ENCODE measurements at places on chromosomes 2 and 18. TPM values are rescaled to one million over a fixed set of nuclear protein-coding genes. Genes with fewer than 3 reads are reported as not detected.

DNA sequence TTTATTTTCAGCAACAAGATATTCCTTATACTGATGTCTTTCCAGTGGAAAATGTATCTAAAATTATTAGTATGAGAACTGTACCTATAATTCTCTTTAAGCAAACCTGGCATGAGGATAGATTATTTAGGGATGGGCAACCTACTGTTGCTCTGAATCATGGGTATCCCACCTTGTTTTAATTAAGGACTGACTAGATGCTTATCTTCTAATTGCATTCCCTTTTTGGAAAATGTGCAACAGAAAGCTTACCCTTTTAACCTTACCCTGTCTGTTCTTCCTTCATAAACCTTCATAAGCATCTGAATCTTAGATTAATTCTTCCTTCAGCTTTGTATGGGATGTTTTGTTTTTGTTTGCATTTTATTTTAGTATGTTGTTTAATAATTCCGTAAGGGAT is 110.3 kb downstream of the TAF4B start:
- DNase-seq: no peak

DNA sequence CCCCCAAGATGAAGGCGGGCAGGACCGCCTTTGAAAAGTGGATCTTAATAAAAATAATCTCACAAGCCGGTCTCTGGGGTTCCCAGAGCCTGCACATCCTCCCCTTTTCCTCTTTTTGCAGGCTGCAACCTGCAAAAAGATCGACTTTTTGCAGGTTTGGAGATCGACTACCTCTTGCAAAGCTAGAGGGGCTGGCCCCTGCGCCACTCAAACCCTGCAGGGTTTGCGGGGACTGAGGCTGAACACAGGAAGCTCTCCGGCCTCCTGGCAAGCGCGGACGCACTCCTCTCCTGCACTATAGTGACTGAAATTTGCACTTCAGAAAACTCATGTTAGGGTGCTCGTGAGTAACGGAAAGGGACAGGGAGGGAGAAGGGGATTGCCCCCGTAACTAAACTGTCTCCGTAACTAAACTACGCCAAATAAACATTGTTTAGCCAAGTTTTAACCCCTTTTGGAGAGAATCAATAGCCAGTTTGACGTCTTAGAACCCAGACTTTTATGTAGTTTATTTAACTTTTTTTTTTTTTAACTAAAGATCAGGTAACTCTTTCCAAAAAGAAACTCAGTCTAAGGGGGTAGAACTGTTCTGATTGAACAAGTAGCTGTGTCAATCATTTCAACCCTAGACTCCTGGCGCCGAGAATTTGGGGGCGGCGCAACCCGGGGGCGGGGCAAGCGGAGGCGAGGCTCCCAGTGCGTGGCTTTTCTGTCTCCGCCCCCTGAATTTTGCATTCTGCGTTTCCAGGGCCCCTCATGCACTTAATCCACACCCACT is 2.5 kb downstream of the IGFBP5 start:
- peak; percentile 89 for DNase-seq

DNA sequence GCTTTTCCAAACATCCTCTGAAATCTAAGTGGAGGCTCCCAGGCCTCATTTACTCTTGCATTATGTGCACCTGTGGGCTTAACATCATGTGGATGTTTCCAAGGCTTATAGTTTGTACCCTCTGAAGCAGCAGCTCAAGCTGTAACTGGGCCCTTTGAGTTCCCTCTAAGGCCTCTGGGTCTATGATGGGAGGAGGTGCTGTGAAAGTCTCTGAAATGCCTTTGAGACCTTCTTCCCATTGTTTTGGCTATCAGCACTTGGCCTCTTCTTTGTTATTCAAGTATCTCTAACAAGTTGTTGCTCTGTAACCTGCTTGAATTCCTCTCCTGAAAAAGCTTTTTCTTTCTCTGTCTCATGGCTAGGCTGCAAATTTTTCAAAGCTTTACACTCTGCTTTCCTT is 58.1 kb upstream of the MYT1L start:
- no peak for DNase-seq

DNA sequence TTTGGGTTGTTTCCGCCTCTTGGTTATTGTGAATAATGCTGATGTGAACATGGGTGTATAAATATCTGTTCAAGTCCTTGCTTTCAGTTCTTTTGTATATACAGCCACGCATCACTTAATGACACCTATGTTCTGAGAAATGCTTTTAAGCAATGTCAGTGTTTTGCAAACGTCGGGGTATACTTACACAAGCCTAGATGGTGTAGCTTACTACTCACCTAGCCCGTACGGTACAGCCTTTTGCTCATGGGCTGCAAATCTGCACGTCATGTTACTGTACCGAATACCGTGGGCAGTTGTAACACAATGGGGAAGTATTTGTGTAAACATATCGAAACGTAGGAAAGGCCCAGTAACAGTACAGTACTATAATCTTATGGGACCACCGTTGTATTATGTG is 12.4 kb downstream of the RALB start:
- DNase-seq: no peak

DNA sequence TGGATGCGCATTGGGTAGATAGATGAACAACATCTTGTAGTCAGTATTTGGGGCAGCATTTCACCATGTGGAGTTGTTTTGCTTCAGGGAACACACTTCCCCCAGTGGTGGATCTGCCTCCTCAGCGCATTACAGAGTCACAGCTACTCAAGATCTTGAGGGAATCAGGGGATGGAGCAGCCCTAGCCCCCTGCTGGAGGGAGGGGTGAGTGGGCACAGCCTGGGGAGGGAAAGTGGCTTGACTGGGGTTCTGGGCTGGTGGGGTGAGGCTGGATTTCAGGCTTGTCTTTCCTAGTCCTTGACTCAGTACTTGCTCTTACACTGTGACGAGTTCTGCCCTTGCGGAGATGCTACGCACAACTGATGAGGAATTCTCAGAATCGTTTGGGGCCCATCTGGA is 271.0 kb upstream of the HS6ST1 start:
- no peak for DNase-seq

- DNase-seq: no peak
Measured at GRCh38 chr18:36446059-36446458, 148.5 kb downstream of the FHOD3 start.

DNA sequence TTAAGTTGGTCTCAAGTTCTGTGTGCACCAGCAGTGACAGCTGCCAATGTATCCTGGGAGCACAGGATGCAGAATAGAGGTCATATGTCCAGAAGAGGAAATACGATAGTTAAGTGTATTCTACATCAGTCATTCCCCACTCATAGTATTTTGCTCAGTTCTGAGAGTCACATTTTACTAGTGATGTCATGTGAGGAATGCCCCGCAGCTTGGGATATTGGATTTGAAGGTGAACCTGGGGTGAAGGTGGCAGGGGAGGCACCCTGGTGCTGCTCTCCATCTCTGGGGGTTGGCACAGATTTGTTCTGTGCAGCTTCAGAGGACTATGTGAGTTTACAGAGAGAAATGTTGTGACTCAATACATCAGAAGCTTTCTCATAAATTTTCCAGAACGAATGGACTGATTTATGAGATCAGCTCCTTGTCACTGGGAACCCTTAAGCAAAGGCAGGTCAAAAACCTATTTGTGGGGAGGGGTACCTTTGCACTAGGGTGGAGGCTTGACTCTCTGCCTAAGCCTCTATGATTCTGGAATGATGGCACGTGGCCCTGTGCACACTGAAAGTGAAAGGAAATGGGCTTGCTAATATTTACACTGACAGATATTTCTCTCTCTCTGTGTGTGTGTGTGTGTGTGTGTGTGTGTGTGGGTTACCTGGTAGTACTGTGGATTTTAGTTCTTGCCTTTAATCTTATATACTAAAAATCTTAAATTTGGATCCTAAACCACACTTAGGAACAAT is 95.9 kb downstream of the NEB start:
- DNase-seq: no peak

DNA sequence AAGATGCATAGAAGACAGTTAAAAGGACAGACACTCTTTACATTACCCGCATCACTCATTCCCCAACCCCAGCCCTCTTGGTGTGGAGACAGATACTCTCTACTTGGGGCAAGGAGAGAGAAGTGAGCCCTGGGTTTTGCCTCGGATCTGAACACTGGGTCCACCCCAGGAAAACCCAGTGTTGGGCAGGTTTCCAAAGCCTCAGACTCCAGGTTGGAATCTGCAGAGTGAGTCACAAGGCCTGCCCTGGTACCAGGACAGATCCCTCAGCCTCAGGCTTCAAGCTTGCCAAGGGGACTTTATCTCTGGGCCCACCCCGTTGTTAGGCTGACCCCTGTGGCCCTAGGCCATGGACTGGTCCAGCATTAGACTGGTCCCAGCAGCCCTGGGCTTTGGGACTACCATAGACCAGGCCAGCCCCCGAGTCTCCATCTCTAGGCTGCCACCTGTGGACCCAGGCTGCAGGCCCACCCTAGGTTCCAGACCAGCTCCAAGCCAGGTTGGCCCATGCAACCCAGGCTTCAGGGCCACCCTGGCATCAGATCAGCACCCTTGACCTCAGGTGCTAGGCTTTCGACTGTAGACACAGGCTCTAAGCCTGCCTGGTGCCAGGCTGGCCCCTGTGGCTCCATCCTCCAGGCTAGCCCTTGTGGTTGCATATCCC is 112.8 kb downstream of the GULP1 start:
- DNase-seq: no peak

GRCh38 chr2:9708683-9709538 is 78.1 kb upstream of the YWHAQ start:
- DNase-seq: no peak

- no peak for DNase-seq
Measured at GRCh38 chr2:221308507-221309066, 263.5 kb downstream of the EPHA4 start.

GRCh38 chr2:218216336-218216673 is 684 bp upstream of the ARPC2 start:
- DNase-seq: no peak

DNA sequence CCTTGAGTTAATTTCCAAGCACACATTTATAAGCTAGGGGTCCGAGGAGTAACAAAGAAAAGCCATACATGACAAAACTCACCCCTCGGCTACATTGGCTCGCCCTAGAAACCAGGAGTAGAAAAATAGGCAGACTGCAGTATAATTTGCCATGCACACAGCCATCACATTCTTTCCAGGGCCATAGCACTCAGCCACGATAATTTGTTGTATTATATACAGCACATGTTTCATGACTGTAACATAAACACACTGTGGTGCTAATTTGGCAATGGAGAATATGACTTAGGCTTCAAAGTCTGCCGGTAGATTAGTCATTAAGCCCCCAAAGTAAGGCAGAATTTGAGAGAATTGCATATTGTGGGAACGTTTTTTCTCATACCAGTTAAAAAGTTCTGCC is 254.9 kb downstream of the ZNF521 start:
- no peak for DNase-seq

GRCh38 chr18:45059695-45060094 is 379.0 kb downstream of the SETBP1 start:
- DNase-seq: no peak

GRCh38 chr2:40554665-40555294 is 102.9 kb upstream of the SLC8A1 start:
- DNase-seq: peak; percentile 34

- no peak for DNase-seq
Measured at GRCh38 chr2:160561551-160562295, 68.1 kb upstream of the RBMS1 start.

FTCDNL1 gene
- polyA plus RNA-seq: 1.2 TPM

GNLY gene
- polyA plus RNA-seq: 0.27 TPM

SP100 gene
- 33.5 TPM for polyA plus RNA-seq

ANKRD29 gene
- polyA plus RNA-seq: 0.93 TPM

CIDEA gene
- not detected for polyA plus RNA-seq

DBI gene
- 219 TPM for polyA plus RNA-seq
